NCI-H1092 (cell line): ENCODE measurements at places on chromosomes 7 and 10.
A peak's percentile ranks its signal among the peaks of the same experiment; 100 is the strongest.

DNA sequence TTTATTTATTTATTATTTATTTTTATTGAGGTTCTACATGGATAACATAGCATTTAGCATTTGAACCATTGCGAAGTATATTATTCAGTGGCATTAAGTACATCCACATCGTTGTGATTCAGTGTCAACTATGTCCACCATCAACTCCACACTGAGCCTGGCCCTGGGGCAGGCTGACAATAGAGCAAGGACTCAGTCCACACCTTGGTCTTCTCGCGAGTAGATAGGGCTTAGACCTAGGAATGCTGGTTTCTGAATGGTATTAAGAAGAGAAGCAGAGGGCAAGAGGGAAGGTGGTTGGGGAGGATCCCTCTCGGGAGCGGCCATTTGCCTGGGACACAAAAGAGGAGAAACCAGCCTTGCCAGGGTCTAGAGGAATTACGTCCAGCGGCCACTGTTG, 599.2 kb upstream of the MGMT start:
- no peak for DNase-seq

DNA sequence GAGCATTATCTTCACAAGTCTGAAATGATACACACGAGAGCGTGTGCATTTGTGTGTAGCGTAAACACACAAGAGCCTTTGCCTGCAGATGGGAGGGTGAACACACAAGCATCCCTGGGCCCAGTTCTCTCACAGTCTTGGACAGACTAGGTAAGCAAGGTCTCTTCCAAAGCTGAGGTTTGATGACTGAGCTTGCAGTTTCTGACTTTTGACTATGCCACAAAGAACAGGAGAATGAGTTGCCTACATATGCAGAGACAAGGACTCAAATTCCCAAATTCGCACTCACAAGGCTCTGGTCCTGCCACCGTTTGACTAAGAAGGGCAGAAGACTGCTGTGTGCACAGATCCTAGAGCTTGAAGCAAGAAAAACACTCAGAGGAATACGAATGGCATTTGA, 55.8 kb downstream of the FAM53B start:
- DNase-seq = no peak

GRCh38 chr7:116953372-116953905, at the start of gene ST7:
Gene ST7, plus strand, starts transcription at chr7:116953501. Its CDS starts 40 bp downstream, at chr7:116953541.
- DNase-seq = peak; percentile 33

GRCh38 chr10:102009801-102010425, 46.1 kb downstream of the ARMH3 start:
- DNase-seq = peak; percentile 28

GRCh38 chr7:69744026-69744425, 145.8 kb downstream of the AUTS2 start:
- no peak for DNase-seq

DNA sequence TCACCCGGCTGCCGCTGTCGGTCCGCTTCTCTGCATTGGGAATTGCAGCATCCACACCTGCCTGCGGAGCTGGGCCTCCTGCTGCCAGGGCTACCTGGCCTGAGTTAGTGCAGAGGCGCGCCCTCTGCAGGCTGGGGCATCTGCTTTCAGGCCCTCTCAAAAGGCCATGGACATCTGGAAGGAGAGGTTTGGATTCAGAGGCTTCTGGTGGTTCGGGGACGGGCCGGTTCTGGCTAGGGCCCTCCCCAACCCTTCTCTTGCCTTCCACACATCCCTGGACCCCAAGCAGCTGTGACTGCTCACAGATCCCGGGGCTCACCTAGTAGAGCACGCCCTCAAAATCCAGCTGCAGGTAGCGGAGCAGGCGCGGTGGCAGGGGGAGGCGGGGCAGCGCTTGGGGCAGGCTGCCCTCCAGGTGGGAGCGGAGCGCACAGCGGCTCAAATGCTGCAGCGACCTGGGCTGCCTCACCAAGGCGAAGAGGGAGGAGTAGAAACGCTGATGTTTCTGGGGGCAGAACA, 8.4 kb upstream of the GBX1 start:
- DNase-seq = no peak

DNA sequence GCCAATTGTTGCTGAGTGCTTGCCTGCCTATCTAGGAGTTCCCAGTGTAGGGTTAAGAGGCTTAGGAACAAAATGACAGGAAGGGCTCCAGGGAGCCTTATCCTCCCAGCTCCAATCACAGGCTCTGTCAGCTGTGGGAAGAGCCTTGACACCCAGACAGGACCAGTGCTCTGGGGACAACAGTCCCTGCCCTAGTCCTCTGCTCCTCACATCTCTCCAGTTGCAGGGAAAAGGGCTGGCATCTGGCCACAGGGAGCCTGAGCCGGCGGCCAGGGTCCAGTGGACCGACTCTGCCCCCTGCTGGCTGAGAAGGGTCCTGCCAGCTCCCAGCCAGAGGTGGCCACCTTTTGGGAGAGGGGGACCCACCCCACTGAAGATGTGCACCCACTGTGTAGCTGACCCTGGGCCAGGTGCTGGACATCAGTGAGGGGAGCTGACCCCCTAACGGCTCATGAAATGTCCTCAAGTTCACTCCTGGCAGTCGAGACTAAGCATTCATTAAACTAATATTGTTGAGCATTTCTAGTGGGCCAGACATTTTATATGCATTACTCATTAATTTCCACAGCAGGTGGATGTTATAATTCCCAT, 17.6 kb downstream of the DNAJB12 start:
- DNase-seq = peak; percentile 44

DNA sequence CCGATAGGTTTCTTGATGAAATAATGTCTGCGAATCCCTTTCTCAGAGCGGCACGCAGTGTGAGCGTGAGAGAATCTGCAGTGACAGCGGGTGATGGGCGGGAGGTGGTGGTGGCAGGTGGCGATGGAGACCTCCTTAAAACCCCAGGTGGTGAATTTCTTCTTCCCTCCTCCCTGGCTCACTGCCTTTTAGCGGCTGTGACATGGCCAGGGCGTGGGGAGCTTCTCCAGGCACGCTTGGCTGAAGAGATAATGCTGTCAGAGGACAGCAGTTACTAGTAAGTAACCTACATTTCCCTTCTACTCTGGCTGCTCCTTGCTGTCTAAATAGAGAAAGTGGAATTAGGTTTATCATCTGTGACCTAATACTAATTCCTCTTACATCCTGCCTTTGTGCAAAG, 141.4 kb upstream of the INSYN2A start:
- DNase-seq = no peak

- no peak for DNase-seq
Observed at GRCh38 chr10:51964630-51965029, 265.2 kb upstream of the CSTF2T start.

- no peak for DNase-seq
Observed at GRCh38 chr7:92987095-92987494, 130.7 kb downstream of the SAMD9 start.

DNA sequence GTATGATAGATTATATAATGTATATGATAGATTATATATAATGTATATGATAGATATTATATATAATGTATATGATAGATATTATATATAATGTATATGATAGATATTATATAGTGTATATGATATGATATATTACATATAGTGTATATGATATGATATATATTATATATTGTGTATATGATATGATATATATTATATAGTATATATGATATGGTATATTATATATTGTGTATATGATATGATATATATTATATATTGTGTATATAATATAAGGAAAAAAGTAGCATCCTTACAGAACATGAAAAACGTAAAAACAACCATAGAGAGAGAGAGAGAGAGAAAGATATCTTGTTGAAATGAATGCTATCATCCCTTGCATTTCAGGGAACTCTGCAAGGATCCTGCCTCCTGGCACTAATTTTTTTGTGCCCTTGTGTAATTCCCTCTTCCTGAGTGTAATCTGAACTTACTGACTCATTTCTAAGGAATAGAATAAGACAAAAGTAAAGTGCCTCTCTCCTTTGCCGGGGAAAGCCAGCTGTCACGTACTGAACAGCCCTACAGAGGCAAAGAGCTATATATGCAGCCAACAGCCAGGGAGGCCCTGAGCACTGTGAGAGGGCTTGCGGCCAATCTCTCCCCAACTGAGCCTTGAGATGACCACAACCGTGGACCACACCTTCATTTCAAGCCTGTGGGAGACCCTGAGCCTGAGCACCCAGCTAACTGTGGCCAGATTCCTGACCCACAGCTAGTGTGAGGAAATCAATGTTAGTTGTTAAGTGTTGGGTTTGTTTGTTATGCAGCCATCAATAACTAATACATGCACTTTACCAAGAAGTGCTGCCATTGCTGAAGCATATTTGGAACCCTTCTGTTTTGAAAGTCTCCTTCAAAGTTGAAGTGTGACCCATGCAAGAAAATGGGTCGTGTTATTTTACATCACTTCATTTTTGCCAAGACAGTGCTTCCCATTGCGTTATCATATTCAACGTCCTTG, 61.1 kb upstream of the EZH2 start:
- DNase-seq = no peak

GRCh38 chr7:96578606-96579005, 131.0 kb downstream of the SEM1 start:
- no peak for DNase-seq

- no peak for DNase-seq
Observed at GRCh38 chr7:135463908-135464307, 46.0 kb downstream of the CNOT4 start.

DNA sequence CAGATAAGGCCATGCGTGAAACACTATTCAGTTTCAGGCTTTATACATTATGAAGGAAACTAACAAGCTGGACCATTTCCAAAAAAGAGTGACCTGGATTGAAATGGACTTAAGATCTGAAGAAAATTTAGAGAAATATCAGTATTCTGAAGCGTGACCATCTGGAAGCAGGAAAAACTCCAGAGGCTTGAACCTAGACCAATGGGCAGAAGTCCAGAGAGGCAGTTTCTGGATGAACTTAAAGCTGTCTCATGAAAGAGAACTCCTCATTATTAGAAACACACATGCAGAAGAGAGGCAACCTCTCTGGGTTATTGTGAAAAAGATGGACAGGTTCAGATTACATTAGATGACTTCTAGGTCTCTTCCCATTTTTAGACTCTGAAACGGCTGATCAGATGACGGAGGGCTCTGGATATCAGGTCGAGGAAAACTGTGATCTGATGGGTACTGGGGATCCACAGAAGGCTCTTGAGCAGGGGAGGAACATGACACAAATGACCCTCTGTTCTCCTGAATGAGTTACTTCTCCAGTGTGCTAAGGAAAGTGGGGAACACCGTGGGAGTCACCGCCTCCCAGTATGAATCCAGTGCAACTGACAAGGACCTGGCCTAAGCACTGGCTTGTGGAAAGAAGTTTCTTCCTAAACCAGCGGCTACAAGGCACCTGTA, 116.5 kb downstream of the SPDYE5 start:
- no peak for DNase-seq

- DNase-seq = no peak
Observed at GRCh38 chr7:101133621-101134398, 6.9 kb downstream of the SERPINE1 start.

GRCh38 chr7:92916770-92917224, 80.4 kb upstream of the CDK6 start:
- no peak for DNase-seq

- no peak for DNase-seq
Observed at GRCh38 chr7:95421847-95422444, 12.9 kb downstream of the PON2 start.

- no peak for DNase-seq
Observed at GRCh38 chr10:121428867-121429266, 169.4 kb downstream of the FGFR2 start.

DNA sequence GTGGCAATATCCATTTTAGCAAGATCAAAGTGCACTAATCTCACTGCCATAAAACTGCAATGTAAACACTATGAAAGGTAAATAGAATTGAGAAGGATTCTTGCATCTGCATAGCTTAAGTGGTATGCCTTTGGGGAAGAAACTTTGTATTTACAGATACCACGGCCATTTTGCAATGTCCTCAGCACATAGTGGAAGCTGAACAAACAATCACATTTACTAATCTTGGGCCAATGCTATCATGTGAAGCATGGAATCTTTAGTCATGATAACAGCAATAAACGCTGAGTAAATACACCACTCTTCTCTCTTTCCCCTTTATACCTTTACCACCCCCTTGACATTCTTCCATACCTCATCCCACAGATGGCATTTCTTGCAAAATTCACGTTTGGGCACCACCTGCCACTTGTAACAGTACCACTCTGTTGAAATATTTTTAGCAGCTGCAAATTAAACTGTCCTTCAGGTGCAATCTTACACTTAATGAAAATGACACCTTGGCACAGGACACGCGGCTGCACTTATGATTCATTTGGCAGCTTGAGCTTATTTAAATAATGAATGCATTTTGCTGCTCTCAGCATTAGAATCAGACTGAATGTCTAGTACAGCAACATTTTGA, 171.8 kb downstream of the SEMA3A start:
- DNase-seq = peak; percentile 56

GRCh38 chr7:105298439-105298894, 90.3 kb downstream of the SRPK2 start:
- DNase-seq = no peak

DNA sequence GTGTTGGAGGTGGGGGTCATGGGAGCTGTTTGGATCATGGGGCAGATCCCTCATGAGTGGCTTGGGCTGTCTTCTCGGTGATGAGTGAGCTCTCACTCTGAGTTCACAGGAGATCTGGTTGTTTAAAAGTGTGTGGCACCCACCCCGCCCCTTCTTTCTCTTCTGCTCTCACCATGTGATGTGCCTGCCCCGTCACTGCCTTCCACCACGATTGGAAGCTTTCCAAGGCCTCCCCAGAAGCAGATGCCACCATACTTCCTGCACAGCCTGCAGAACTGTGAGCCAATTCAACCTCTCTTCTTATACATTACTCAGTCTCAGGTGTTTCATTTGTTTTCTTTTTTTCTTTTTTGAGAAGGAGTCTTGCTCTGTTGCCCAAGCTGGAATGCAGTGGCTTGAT, 170.0 kb downstream of the PTPN20 start:
- DNase-seq = no peak

DNA sequence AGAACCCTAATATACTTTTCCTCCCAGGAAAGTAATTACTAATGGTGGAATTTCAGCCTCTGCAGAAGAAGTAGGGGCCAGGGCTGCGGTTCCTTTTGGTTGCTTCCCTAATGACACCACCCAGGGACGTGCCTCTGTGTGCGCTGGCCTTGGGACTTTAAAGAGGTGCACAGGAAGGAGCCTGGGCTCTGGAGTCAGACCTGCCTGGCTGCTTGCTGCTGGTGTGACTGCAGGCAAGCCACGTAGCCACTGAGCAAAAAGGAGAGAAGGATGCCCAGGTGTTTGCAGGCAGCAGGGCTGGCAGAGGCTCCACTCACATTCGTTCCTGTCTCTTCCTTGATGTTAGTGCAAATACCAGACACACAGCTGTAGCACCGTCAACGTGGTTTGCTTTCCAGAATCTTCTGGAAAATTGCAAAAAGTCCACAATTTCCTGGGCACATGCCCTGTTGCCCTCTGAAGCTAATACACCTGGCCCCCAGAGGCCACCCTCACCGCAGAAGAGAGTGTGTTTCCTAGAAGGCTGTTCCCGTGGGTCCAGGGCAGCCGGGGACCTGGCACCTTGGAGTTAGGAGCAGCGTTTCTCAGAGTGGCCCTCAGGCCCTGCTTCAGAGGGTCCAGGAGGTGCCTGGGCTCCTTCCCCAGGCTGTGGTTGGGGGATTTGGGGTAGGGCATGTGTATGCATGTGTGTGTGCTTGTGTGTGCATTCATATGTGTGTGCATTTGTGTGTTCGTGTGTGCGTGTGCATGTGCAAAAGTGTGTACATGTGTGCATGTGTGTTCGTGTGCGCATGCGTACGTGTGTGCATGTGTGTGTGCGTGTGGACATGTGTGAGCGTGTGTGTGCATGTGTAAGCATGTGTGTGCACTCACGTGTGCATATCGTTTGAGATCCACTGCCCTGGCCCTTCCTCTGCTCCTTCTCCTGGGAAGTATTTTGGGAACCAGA, 12.8 kb upstream of the PRKAG2 start:
- DNase-seq = no peak
